ENCODE measurements at places on chromosomes 4 and X. TPM values are rescaled to one million over a fixed set of nuclear protein-coding genes. Genes with fewer than 3 reads are reported as not detected.

DNA sequence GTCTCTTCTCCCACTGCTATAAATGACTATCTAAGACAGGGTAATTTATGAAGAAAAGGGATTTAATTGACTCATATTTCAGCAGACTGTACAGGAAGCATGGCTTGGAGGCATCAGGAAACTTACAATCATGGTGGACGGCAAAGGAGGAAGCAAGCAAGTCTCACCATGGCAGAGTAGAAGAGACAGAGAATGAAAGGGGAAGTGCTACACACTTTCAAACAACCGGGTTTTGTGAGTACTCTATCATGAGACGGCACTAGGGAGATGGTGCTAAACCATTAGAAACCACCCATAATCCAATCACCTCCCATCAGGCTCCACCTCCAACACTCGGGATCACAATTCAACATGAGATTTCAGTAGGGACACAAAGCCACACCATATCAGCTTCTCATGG lies 11.1 kb downstream of the UBE2NL start:
- no peaks in the 10 kb centered on the region for H3K36me3 ChIP-seq
- H3K4me1 ChIP-seq = no peaks in the 10 kb centered on the region
- H3K4me3 ChIP-seq = no peak overlapping the region

DNA sequence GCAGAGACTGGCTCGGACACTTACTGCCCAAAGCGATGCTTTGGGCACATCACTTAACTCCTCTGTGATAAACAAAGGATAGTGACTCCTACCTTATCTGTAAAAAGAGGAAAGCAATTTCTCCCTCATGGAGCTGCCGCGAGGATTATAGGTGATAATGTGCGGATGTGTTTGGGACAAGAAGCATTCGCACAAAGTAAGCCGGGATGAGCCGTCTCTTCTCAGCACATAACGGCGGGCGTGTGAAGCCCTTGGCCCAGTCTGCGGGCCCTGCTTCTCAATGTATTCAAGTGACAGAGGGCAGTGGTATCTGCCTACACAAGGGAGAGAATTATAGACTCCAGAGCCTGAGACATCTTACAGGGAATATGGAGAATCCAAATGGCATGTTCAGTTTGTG lies 550.3 kb upstream of the CPEB2 start:
- H3K27ac ChIP-seq = no peak overlapping the region
- no peaks in the 10 kb centered on the region for H3K36me3 ChIP-seq
- H3K4me1 ChIP-seq = no peaks in the 10 kb centered on the region
- no peak overlapping the region for H3K4me3 ChIP-seq
- DNase-seq = no peak
- no peaks in the 10 kb centered on the region for H3K27me3 ChIP-seq

DNA sequence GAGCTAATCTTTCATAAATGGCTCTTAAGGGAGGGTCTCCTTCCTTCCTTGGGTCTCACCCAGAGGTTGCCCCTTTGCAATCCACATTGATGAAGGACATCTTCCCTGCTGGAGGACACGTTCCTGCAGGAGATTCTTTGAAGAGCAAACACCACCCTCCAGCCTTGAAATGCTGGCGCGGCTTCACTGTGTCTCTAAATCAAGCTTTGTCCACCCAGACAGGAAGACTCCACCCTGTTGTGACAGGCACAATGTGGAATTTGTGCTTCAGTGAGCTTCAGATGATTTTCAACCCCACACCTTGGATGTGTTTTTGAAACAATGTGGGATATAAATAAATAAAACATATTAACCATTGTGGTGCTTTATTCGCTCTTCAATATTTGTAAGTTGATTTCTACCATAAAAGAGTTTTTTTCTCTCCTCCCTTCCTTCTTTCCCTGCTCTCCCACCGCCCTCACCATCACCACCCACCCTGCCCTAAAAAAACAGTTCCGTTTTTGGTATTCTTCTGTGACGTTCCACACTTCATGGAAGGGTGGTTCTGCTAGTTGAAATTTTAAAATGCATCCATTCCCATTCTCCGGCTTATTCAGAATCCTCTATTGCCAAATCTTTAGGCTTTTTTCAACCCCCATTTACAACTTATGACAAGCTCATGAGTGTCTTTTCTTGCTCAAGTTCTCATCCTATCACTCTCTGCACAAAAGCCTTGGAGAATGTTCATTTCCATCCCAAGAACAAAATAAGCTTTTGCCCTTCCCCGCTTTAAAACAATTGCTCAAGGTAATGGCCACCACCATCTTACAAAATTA lies 264.3 kb downstream of the RAPGEF2 start:
- no peak overlapping the region for H3K27ac ChIP-seq
- H3K4me1 ChIP-seq = no peaks in the 10 kb centered on the region
- no peaks in the 10 kb centered on the region for H3K27me3 ChIP-seq
- no peak for DNase-seq

Gene BEX1
- total RNA-seq = 1.0 TPM

GRCh38 chrX:68743754-68744153 lies 85.1 kb upstream of the EFNB1 start:
- no peaks in the 10 kb centered on the region for H3K36me3 ChIP-seq
- no peak overlapping the region for H3K4me3 ChIP-seq
- DNase-seq = no peak

Gene FGF16
- not detected for total RNA-seq

- no peaks in the 10 kb centered on the region for H3K36me3 ChIP-seq
- no peak overlapping the region for H3K27ac ChIP-seq
- no peaks in the 10 kb centered on the region for H3K4me1 ChIP-seq
- H3K27me3 ChIP-seq = no peaks in the 10 kb centered on the region
- DNase-seq = no peak
- no peak overlapping the region for H3K4me3 ChIP-seq
These were observed 1081.1 kb upstream of the PABPC4L start for GRCh38 chr4:135282676-135283075.

Gene SH3D19
- 125 TPM for total RNA-seq

- no peaks in the 10 kb centered on the region for H3K36me3 ChIP-seq
- DNase-seq = no peak
- peak overlapping the region; percentile 55 for H3K27ac ChIP-seq
- no peaks in the 10 kb centered on the region for H3K4me1 ChIP-seq
- no peaks in the 10 kb centered on the region for H3K27me3 ChIP-seq
These were observed 83.3 kb downstream of the SNCA start for GRCh38 chr4:89753601-89754066.

GRCh38 chr4:86280246-86280645 lies 79.6 kb downstream of the MAPK10 start:
- no peak for DNase-seq
- no peaks in the 10 kb centered on the region for H3K36me3 ChIP-seq
- no peak overlapping the region for H3K4me3 ChIP-seq
- H3K4me1 ChIP-seq = no peaks in the 10 kb centered on the region
- no peak overlapping the region for H3K27ac ChIP-seq

- no peaks in the 10 kb centered on the region for H3K27me3 ChIP-seq
- DNase-seq = no peak
- H3K4me3 ChIP-seq = no peak overlapping the region
- H3K36me3 ChIP-seq = no peaks in the 10 kb centered on the region
- H3K4me1 ChIP-seq = no peaks in the 10 kb centered on the region
- H3K27ac ChIP-seq = no peak overlapping the region
These were observed 33.0 kb downstream of the DRP2 start for GRCh38 chrX:101252634-101253033.

DNA sequence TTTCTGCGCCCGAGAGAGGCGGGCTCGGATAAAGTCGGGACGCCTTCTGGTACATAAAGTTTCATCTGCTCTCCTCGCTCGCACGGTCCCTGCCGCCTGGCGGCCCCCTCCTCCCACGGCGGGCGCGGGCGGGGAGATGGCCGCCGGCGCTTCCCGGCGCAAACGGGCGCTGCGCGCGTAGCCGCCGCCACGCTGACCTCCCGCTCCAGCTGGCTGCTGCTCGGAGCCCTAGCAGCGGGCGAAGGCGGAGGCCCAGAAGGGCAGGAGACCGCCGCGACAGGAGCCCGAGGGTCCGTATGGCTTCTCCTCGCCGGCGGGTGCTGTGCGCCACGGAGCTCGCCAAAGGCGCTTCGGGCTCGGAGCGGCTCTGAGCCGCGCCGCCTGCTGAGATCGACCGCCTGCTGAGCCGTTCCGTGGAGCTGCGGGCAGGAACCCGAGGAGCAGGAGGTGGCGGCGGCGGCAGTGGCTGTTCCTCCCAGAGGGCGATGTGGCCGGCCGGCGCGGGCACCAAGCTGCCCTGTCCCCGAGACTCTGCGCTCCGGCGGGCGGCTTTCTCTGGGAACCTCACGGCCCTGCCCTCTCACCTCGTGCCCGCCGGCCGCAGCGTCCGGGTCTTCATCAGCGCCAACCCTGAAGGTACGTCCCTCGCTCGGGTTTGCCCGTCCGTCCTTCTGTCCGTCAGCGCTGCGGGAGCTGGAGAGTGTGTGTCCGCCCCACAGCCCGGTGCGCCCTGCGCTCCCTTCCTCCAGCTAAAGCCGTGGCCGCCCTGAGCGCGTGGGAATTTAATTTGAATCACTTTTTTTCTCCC lies at the start of gene NWD2:
NWD2 (plus strand) TSS at position 161 of the 808 bp plus-strand sequence; CDS start at position 486, 325 bp downstream.
- H3K36me3 ChIP-seq = no peaks in the 10 kb centered on the region
- no peak within 1 kb of the TSS for H3K4me3 ChIP-seq
- H3K27ac ChIP-seq = no peak within 1 kb of the TSS
- H3K4me1 ChIP-seq = no peaks in the 10 kb centered on the region

Gene ARHGAP24
- 29.8 TPM for total RNA-seq

DNA sequence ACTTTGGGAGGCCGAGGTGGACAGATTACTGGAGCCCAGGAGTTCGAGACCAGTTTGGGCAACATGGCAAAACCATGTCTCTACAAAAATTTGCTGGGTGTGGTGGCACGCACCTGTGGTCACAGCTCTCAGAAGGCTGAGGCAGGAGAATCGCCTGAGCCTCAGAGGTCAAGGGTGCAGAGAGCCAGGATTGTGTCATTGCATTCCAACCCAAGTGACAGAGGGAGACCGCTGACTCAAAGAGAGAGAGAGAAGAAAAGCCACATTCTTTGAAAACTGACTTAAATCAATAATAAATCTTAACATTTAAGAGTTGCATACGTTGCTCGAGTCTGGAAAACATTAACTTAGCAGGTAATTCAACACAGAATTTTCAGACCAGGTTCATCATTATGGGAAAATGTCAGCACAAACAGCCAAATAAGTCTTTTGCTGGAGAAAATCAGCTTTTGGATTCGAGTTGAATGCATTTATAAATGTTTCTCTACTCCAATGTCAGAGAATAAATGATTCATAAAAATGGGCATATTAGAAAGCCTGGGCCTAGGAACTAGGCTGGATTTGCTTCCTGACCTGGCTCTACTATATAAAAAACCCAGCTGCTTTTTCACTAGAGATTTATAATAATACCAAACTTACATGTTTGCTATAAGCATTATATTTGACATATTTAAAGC lies 68.3 kb upstream of the RBPJ start:
- H3K4me1 ChIP-seq = no peaks in the 10 kb centered on the region
- H3K27ac ChIP-seq = no peak overlapping the region
- H3K27me3 ChIP-seq = no peaks in the 10 kb centered on the region
- H3K36me3 ChIP-seq = no peaks in the 10 kb centered on the region
- no peak for DNase-seq

Gene CFP
- total RNA-seq = 14.9 TPM

DNA sequence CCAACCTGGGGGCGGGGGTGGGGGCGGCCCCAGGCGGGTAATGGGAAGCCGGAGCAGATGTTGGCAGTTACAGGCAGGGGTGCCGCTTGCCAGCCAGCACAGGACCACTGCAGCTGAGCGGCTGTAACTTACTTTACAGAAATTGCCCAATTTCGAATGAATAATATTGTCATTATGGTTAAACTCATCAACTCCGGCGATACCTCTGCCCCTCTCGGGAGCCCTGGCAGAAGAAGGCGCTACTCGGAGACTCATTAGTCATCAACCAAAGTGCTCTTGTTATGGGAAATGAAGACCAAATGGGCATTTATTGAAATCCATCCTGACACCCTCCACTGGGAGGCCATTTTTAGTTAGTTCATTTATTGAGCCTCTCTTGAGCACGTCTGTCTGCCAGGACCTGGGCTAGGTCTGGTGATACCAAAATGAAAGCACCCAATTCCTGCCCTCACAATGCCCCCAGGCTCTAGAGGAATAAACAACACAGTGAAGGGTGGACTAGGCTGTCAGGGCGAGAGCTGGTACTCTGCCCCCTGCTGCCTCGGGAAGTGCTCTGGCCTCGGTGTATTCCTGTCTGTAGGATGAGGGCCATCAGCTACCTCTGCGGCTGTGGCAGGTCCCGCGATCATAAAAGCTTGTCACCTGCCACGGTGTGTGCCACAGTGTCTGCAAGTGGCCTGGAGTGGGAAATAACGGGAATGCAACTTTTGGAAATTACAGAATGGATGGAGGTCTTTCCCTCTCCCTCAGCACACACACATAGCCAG lies 159.1 kb upstream of the PSAPL1 start:
- H3K4me3 ChIP-seq = no peak overlapping the region
- H3K27me3 ChIP-seq = peaks cover 20% of the 10 kb centered on the region
- H3K27ac ChIP-seq = no peak overlapping the region
- H3K4me1 ChIP-seq = no peaks in the 10 kb centered on the region
- DNase-seq = no peak
- H3K36me3 ChIP-seq = no peaks in the 10 kb centered on the region

Gene PIR
- 24.8 TPM for total RNA-seq

Gene NXF2
- not detected for total RNA-seq

DNA sequence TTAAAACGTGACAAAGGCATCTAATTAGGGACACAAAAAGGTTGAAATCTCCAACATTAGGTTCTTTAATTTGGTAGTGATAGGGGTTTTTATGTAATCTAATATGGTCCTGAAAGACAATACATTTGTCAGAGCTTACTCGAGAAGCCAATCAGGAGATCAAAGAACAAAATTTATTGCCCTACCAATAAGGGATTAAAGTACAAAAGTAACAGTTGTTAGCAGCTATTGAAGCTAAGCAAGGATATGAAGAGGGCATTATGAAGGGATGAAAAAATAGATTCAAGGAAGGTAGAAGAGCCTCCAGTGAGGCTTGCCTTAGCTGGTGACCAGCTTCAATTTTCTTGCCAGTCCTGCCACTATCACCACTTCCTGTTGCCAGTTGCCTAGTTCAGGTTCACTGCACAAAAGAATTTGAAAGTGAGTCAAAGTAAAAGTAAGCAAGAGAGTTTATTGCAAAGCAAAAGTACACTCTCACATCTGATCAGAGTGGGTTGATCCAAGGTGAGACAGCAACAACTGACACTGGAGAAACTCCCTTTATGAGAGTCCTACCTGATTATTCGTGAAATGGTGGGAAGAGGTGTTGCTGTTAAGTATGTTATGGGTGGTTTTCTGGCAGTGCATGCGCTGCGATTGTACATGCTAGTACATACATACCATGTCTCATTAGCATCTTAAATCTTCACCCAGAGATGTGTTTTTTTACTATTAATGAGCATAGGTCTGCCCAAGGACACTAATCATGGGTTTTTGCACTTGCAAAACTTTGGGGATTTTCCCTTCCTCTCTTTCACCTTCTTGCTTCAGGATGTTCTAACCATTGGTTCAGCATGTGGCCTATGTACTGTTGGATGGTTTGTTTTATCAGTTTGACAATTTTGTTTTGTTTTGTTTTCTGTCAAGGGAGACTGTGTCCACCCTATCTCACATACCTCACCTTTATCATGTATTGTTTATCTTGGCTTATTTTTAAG lies 263.2 kb upstream of the ITM2A start:
- DNase-seq = no peak
- H3K27me3 ChIP-seq = no peaks in the 10 kb centered on the region
- no peak overlapping the region for H3K4me3 ChIP-seq
- H3K27ac ChIP-seq = no peak overlapping the region
- no peaks in the 10 kb centered on the region for H3K4me1 ChIP-seq

GRCh38 chrX:100913111-100913510 lies 15.6 kb downstream of the XKRX start:
- DNase-seq = no peak
- no peak overlapping the region for H3K4me3 ChIP-seq
- no peaks in the 10 kb centered on the region for H3K27me3 ChIP-seq
- no peak overlapping the region for H3K27ac ChIP-seq
- no peaks in the 10 kb centered on the region for H3K4me1 ChIP-seq
